ENCODE measurements at places on chromosomes 3 and 15.

GRCh38 chr3:135982922-135983581 lies 17.5 kb downstream of the PPP2R3A start:
- DNase-seq = no peak

- DNase-seq = no peak
Observed at GRCh38 chr3:30505866-30506520, 100.4 kb upstream of the TGFBR2 start.

GRCh38 chr15:91925794-91926193 lies 72.3 kb downstream of the SLCO3A1 start:
- DNase-seq = no peak

DNA sequence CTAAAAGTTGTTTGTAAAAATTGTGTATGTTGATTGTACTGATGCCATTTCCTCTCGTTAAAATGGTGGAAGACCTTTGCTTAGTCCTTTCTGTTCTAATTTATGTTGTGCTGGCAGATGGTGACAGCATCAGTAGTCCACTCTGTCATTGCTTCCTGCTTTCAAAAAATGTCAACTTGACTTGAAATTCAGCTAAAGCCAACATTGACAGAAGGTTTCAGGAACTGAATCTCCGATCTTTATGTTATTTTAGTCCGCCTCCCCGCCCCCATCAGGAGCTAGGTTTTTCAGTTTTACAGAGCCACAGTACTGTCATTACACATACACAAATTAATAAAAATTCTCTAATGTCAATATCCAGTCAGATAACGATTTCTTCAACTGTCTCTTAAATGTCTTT lies 1.5 kb downstream of the CEP63 start:
- peak; percentile 12 for DNase-seq

DNA sequence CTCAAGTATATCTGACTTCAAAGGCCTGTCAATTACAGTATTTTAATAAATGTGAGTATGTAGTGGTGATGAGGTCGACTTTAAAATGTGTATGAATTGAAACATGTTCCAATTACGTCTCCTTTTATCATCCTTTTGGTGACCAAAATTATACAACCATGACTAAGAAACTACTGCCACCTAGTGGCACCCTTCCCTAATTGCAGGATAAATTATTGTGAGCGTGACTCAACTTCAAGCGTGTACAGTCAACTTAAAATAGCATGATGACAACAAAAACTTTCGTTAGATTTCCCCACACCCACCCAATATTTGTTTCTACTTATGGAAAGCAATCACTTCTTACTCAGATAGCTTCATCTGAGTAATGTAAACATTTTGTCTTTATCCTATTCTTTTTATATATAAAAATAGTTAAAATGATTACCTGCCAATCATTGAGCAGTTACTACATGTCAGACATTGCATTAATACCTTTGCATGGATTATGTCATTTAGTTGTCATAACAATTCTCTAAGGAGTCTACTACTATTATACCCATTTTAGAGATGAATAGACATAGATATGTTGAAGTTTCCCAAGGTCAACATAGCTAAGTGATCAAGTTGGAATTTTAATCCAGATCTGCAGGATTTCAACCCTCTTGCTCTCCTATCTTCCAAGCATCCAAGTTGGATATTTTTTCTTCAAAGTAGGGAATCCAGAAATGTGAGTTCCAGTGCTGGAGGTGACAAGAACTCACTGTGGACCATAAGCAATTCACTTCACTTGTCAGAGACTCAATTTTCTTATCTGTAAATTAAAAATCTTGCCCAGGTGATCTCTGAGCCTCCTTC lies 106.0 kb downstream of the MEX3B start:
- DNase-seq = peak; percentile 12

GRCh38 chr3:161273589-161274218 lies 52.6 kb downstream of the NMD3 start:
- DNase-seq = peak; percentile 47

DNA sequence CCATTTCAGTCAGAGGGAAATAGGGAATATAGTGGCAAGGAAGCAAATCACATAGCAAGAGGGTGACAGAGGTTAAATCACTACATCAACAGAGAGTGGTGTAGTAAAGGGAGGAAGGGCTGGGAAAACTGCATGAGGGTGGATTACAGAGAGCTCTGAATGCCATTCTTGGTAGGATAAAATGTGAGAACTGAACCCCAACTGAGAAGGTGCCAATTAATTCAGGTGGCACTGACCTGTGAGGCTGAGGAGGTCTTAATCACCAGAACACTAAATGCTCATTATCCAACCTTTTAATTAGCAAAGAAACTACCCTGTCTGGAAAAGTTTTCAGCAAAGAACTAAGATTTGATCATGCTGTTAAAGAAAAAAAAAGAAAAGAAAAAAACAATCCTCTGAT lies 202.7 kb downstream of the LRRN1 start:
- no peak for DNase-seq

- DNase-seq = no peak
Observed at GRCh38 chr15:98713585-98714001, 65.3 kb downstream of the IGF1R start.

GRCh38 chr3:148036331-148036876 lies 627.2 kb downstream of the ZIC1 start:
- no peak for DNase-seq

- DNase-seq = no peak
Observed at GRCh38 chr3:45367453-45367871, 20.9 kb upstream of the LARS2 start.

- no peak for DNase-seq
Observed at GRCh38 chr15:66863390-66864085, 161.5 kb downstream of the SMAD6 start.

GRCh38 chr3:77271711-77272110 lies 231.8 kb downstream of the ROBO2 start:
- DNase-seq = no peak

- DNase-seq = no peak
Observed at GRCh38 chr3:97823046-97824004, 1.5 kb downstream of the CRYBG3 start.

- no peak for DNase-seq
Observed at GRCh38 chr15:82648257-82649103, 1.3 kb upstream of the CPEB1 start.

GRCh38 chr3:41794748-41795589 lies 166.9 kb downstream of the ULK4 start:
- DNase-seq = no peak

GRCh38 chr3:121988146-121988545 lies 33.9 kb downstream of the ILDR1 start:
- DNase-seq = no peak

DNA sequence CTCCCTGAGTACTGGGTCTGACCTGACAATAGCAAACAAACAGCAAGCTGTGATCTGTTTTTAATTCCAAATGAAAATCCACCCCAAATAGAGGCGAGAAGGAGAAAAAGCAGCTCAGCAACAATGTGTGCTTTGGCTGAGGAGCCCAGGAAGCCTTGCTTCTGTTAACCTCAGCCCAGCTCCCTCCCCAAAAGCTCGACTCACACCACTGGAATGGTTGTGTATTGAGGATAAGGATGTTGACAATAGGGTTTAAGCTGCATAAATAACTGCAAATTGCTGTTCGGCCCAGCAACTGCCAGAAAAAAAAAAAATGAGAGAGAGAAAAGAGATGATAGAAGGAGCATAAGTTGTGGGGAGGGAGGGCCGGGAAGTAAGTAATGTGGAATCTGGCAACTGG lies 104.0 kb upstream of the TBC1D5 start:
- DNase-seq = no peak

DNA sequence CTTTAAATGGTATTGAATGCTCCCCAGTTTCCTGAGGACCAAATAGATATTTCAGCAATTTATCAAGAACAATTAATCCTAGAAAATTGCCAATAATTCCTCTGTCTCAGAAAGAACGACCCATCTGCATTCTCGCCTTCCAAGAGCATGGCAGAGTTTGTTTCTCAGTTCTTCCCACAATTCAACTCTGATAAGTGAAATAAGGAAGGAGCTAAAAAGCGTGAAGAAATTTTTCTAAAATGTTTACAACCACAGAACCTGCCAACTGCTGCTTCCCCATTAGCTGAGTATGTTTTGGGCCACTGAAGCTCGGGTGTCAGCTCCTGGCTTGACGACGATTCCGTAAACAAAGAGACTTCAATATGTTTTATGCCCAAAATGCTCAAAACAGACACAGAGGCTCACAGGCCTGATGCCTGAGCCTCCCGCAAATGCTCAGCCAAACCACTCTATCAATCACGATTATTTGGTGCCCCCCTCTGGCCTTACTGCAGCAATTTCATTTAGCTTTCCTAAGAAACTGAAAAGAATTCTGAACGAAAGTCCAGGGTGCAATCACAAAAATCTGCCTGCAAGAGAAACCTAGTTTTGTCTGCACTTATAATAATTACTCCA lies 259.2 kb upstream of the CCDC54 start:
- DNase-seq = no peak

DNA sequence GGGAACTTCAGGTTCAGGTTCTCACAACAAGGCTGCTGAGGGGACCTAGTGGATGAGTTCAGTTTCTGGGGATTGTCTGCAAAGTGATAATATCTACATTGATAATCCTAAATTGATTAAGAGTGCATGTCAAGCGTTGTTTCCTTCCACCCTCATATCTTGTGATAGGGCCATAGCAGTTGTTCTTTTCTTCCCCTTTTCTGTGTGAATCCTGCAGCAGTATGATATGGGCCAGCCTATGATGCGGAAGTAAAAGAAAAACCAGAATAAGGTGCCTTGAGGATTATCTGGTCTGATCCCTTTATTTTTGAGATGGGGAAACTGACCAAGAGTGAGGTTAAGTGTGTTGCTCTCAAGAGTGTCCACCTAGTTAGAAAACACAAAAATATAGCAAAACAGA lies 86.2 kb downstream of the MITF start:
- DNase-seq = no peak

- peak; percentile 84 for DNase-seq
Observed at GRCh38 chr3:50246517-50246954, 10.5 kb downstream of the GNAI2 start.

GRCh38 chr3:191158247-191158646 lies 40.8 kb upstream of the OSTN start:
- no peak for DNase-seq

- no peak for DNase-seq
Observed at GRCh38 chr15:73078722-73079121, 26.5 kb downstream of the NEO1 start.

GRCh38 chr3:14177580-14178246 lies 688 bp downstream of the XPC start:
- peak; percentile 20 for DNase-seq

DNA sequence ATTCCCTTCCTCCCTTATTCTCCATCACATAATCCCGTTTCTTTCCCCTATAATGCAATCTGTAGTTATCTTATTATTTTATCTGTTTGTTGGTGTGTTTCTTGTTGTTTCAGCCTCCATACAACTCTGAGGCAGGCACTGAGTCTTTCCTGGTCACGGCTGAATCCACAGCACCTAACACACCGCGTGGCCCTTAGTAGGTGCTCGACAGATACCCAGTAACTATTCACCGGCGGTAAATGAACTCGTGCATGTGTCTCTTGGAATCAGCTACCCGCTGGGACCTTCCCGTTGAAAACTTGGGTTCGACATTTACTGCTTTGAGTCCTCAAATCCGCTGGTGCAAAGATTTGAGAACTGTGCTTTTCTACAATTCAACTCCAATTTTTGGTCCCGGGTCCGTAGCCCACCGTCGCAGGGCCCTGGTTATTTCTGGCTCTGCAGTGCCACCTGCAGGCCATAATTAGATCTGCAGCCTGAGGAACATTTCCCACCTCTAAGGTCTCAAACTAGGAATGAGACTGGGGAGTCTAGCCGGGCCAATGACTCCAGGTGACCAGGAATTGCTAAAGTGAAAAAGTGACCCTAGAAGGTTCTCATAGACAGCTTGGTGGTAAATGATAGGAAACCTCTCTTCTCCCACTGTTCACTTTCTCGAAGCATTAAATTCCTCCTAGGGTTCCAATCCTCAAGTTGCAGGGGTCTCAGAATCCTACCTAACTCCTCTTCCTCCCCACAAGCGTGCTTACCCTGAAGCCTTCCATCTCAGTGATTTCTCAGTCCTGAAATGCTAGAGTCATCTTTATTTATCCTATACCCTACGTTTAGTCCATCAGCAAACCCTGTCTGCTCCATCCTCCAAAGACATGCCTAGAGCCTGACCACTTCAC lies 40.0 kb upstream of the TRH start:
- peak; percentile 39 for DNase-seq

DNA sequence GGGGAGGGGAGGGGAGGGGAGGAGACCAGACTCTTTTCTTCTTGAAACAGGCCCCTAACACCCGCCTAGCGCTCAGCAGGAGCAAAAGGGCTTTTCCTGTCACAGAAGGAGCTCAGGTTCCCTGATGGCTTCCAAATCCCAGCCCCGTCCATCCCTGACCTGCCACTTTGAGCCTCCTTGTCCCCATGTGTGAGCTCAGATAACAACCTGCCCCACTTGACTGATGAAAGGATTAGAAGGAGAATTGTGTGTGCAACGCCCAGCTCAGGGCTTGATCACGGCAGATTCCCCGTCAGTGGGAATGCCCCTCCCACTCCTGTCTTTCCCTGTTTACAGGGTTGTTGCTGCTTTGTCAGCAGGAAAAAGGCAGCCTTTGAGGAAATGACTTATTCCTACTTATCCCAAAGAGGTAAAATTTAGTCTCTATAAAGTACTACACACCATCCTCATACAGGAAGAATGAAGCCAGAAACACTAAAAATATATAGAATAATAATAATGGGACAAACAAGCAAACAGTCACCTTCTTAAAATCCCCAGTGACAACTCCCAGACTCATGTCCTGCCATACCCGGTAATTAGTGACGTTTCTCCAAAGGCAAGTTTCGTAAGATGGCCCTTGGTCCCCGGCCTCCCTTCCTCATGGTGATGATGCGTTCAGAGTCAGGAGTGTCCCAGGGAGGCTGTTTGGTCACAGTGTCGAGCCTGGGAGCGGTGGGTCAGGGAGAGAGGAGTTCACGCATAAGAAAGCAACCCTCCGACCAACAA lies 6.1 kb upstream of the LRRC15 start:
- DNase-seq = no peak

GRCh38 chr3:141012571-141012970 lies 38.6 kb upstream of the SPSB4 start:
- no peak for DNase-seq

- peak; percentile 87 for DNase-seq
Observed at GRCh38 chr15:69758810-69759790, 306.5 kb downstream of the RPLP1 start.

DNA sequence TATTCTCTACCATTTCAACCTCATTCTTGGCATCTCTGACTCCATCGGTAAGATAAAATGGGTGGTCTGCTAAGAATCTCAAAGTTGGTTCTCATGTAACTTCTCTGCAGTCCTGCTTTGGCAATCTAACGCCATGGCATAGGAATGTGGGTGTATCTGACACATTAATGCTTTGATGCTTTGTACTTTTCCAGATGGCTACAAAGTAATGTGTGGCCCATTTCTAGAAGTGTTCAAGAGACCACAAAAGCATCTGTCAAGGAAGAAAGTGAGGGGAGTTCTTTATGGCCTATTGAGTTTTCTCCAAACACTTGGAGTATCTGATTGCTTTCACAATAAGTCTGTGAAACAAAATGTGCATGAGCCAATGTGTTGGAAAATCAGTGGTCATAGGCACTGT lies 339.9 kb upstream of the TGFBR2 start:
- DNase-seq = no peak

GRCh38 chr15:39199076-39199475 lies 381.8 kb upstream of the THBS1 start:
- DNase-seq = no peak

GRCh38 chr3:158671821-158672214 lies 630 bp downstream of the LXN start:
- no peak for DNase-seq

Measured in CD4-positive, alpha-beta T cell treated with Interleukin-1 beta for 1 hour (primary cell).